Ureter (tissue), 1 donor: ENCODE measurements at places on chromosomes 7 and 10.

GRCh38 chr10:71520042-71520441 is 123.3 kb downstream of the CDH23 start:
- DNase-seq = no peak

DNA sequence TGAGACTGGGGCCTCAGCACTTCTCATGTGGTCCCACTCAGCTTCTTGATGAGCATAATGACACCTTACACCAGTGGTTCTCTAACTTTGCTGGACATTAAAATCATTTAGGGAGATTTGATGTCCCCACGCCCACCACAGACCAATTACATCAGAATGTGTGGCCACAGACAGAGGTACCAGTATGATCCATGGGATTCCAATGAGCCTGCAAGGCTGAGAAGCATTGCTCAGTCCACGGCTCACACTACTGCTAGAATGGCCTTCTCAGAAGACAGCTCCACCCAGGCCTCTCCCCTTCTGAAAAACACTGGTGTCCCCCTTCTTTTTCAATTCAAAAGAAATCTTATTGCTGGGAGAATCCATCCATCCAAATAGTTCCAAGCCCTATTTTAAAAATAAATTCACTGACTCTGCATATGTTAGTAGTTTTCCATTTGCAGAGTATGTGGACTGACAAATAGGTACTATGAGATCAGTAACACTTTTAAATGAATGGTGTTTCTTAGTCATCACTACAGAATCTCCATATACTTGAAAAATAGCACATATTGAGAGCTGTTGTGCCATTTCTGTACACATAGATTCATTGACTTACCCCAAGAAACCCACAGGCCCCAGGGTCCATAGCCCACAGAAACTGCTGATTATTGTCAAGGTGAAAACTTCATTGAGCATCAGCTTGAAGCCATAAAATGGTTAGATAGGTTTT is 34.5 kb upstream of the TECTB start:
- no peak for DNase-seq

- peak; percentile 39 for DNase-seq
Observed at GRCh38 chr10:133131053-133131452, 29.0 kb upstream of the KNDC1 start.

DNA sequence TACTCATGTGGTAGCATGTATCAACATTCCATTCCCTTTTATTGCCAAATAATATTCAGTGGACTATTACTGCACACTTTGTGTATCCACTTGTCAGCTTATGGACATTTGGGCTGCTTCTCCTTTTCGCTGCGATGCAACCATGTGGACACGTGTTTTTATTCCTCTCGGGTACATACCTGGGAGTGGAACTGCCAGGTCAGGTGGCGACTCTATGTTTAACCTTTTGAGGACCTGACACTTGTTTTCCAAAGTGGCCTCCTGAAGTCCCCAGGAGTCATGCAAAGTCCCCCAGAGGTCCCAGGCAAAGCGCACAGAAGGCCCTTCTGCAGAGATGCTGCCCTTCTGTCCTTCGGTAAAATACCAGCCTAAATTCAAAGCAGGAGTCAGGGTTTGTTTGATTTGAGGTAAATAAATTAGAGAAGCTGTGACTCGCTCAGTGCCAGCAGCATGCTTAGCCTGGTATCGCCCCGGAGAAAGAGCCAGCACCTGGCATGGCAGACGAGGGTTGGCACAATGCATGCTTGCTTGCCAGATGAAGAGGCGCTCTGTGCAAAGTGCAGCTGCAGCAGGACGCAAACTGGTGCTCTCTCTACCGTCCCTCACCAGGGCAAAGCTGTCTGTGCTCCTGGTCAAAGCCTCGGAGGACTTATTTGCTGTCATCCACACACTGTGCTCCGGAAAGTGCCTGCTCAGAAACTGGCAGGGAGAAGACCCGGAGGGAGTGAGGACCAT is 37.8 kb downstream of the HIPK2 start:
- DNase-seq = no peak

- DNase-seq = no peak
Observed at GRCh38 chr10:26977635-26978034, 116.9 kb upstream of the ABI1 start.

DNA sequence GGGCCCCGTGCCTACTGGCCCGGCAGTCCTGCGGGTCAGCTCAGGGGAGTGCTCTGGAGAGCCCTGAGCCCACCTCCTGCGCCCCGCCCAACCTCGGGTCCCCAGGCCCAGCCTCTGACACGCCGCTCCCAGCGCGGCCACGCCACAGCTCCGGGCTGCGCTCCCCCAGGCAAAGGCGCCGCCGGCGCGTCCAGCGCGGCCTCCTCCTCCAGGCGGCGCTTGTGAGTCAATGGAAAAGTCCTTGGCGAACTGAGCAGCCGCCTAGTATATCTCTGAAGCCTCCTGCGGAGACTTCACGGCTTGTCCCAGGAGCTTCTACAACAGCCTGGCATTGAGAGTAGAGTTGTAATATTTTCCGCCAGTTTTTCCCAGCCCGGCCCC is 29.5 kb upstream of the BMS1 start:
- peak; percentile 85 for DNase-seq
